Colonic mucosa (tissue), 4 donors: ENCODE measurements at places on chromosomes 11 and 22.

- DNase-seq: no peak
These were observed 6.2 kb upstream of the RANBP1 start for GRCh38 chr22:20109411-20110358.

DNA sequence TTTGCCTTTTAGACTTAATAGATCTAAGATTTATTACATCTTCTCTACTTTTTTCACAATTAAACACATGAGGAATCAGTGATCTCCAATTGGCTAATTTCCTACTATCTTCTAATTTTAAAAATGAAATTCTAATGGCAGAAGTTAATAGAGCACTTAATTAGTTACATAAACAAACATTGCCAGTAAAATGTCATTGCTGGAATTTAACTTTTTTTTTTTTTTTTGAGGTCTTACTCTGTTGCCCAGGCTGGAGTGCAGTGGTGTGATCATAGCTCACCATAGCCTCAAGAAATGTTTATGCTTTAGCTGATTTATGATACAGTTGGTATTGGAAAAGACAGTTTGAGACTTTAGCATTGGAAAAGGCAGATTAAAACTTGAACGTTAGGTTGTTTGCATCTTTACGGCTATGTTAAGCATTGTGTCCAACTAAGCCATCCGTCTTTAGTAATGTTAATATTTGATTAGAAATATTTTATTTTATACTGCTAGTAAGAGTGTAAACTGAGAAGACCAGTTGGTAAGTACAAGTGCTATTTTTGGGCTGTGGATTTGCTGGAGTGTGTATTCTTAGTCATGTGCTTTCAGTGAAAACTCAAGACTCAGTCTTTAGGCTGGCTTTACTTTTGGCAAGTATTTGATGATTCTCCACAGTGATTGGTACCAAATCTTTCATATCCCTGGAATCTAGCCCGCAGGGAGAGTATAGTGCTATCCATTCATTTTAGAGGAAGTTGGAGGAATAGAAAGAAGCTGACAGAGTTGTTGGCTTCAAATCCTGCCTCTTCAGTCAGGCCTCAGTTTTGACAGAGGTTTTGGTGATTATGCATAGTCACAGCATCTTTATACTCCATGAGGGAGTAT lies 4.5 kb downstream of the ANO5 start:
- no peak for DNase-seq

GRCh38 chr11:113574586-113574985 lies 99.4 kb upstream of the DRD2 start:
- no peak for DNase-seq

DNA sequence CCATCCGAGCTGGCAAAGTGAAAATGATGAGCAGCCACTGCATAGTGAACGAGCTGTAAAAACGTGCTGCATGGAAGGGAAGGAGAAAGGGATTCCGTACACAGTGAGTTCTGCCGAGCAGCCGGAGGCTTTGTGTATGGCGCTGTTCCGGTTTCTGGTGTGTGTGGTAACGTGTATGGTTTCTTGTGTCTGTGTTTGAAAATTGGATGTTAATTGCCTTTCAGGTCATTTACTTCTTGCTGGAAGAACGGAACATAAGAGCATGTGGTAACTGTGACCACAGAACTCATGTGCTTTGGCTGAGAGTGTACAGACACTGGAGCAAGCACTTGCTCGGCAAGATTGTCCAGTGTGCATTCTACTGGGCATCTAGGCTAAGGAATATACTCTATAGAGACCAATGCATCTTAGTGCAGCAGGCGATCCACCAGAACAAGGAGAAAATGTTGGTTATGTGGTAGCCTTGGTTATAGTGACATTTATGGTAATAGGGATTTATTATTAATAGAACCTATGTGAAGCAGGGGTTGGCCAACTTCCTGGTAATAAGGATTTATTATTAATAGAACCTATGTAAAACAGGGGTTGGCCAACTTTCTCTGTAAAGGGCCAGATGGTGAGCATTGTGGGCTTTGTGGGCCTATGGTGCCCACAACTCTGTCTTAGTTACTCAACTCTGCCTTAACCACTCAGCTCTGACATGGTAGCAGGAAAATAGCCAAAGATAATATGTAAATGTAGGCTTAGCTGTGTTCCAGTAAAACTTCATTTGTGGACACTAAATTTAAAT lies 49.2 kb downstream of the GRAMD1B start:
- DNase-seq: no peak

DNA sequence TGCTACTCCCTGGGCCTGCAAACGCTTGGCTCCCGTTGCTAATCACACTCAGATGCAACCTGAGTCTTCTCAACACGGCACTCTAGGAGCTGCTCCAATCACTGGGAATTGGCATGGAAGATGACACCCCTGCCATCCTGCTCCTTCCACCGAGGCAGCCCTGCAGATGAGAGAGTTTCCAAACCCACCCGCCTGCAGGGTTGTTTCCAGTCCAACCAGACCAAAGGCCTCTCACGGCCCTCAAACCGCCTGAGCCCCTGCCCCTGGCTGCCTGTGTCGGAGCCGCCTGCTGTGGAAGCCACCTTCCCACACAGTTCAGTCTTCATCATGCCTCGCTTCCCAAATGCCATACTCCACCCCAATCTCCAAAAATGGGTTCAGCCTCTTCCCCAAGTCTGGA lies 36.8 kb upstream of the TP53I11 start:
- DNase-seq: no peak

DNA sequence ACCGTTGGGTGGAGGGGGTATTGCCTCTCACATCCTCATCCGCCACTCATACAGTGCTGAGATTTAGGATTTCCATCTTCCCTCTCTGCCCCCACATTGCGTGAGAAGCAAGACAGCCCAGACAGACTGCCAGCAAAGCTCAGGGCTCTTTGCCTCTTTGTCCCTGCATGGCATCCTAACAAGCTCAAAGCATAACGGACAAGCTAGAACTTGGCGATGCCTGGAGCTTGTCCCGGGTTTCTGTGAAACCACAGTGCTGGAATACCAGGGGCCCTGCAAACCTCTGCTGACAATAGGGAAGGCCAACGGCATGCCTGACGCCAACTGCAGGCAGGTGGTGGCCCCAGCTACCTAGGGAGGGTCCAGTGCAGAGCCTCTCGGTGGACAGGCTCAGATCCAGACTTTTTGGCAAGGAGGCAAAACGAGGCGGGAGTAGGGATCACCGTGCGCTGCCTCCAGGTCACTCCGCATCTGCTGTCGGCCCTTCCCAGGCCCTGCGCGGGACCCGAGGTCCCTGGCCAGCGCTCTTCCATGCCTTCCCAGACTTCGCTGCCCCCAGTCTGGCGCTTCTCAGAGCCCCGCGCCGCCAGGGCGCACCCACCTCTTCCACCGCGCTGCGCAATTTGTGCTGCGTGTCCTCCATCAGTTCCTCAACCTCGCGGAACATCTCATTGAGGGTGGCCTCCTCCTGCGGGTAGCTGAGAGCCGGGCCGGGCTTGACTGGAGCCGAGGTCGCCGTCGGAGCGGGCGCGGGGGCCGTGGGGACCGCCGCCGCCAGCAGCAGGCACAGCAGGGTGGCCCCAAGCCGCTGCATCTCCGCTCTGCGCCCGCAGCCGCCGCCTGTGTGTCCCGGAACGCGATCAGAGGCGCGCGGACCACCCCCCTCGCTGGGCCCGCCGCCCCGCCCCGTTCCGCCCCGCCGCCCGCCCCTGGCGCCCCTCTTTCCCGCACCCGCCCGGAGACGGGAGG lies at the start of gene DKK3:
Gene DKK3, minus strand, starts transcription at position 858 of the 969 bp plus-strand sequence. Its CDS starts 44 bp downstream, at position 814.
- no peak for DNase-seq

DNA sequence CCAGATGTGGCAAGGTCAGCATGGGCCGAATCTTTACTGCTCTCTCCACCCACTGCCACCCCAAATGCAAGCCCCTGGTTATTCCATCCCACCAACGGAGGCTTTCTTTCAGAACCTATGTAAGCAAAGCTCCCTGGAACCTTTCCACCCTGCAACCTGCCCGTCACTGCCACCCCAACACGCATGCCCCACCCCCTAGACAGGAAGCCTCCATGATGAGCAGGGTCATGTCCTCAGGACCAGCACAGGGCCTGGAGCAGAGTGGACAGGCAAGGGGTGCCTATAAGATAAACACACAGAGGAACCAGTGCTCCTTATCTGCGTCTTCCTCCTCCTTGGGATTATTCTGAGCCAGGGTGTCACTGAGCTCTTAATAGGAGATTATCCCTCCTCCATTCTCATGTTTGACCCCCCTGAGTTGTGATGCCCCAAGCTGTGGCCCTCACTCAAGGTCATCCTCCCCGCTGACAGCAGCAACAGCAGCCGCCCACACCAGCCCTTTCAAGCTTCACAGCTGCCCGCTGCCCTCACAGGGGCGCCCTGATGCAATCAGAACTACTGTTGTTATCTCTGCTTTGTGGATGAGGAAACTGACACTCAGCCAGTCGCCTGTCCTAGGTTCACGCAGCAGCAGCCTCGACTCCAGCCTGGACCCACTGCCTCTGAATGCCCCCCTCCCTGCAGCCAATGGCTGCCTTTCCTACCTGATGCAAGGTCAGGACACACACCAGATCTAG lies 647.3 kb downstream of the TBC1D22A start:
- DNase-seq: no peak

- no peak for DNase-seq
These were observed 612 bp downstream of the ASPHD2 start for GRCh38 chr22:26429458-26430286.

DNA sequence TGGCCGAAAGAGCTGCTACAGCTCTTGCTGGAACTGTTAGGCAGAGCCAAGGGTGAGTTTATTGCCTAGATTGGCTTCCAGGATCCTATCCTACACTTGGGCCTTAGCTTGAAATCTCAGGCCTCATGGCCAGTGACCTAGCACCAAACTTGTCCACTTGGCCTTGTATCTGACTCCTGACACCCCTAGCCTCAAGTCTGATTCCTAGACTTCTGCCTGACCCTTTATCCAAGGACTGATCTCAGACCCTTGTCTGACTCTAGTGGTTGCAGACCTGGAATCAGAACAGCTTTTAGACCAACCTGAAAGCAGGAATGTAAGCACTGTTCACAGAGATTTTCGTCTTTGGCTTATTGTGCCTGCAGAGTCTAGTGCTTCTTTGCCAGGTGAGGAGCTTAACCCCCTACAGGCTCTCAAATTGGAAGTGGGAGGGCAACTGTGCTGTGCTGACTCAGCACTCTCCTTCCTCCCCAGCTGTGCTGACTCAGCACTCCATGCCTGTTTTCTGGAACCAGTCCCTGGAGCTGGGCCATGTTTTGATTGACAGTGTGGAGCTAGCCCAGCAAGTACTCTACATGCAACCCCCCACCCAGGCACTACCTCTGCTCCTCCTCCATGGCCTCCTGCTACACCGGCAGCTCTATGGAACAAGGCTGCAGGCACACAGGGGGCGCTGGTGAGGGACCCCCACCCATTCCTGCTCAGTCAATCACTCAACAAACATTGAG lies 35.1 kb downstream of the RRP8 start:
- DNase-seq: no peak

GRCh38 chr22:22397292-22397870 lies 111.2 kb downstream of the ZNF280B start:
- DNase-seq: no peak

DNA sequence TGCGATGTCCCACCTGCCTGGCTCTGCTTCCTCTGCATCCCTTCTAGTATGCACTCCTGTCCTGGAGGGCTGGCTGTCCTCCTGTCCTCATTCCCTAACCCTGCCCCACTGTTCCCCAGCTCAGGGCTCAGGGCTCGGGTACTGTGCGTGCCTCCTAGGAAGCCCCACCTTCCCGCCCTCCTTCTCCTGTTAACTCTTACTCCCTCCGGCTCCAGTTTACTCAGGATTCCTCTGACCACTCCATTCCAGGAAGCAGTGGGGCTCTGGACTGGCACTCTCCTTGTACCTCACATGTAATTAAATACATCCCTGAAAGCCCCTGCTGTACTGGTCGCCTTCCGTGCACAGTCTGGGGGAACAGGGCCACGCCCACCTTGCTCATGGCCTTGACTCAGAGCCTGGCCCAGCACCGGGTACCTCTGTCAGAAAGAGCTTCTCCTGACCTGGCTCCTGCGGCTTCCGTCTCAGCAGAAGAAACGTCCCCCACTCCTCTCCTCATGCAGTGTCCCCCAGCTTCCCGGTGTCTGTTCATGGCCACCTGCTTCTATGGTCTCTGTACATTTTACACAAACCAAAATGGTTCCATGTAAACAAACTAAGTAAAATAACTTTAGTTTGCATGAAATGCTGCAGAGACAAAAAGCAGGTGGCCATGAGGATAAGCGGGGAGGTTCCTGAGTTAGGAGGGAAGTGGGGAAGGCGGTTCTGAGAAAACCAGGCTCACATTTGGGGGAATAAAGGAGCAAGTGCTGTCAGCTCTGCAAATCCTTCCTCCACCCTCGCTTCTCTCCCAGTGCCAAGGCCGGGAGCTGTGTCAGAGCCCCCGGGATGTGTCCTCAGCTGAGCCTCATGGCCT lies 445.9 kb downstream of the BRD1 start:
- no peak for DNase-seq

DNA sequence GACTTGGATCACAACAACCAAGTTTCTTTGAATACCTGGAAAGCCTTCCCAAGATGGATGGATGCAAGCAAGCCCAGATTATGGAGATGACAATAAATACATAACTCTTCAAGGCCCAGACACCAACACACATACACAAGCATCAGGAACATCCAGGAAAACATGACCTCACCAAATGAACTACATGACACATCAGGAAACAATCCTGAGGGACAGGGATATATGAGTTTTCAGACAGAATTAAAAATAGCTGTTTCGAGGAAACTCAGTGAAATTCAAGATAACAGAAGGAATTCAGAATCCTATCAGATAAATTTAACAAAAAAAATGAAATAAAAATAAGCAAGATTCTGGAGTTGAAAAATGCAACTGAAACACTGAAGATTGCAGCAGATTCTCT lies 659.4 kb downstream of the METTL15 start:
- no peak for DNase-seq

GRCh38 chr22:40606306-40606705 lies 30.2 kb downstream of the MRTFA start:
- no peak for DNase-seq

DNA sequence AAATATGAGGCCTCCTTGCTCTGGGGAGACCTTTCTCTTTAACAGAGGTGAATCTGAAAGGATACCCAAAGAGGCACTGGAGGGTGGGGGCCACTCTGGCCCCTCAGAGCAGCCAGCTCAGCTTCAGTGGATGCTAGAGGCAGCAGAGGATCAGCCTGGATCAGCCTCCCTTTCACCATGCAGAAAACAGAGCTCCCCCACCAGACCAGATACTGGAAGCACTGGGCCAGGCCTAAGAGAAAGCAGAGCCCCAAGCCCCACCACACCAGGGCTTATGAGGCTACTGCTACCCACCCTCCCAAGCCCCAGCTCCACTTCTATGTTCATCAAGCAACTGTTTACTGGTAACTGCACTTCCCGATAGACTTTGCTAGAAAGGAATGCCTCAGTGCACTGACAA lies 4.0 kb upstream of the SLC43A3 start:
- no peak for DNase-seq

- DNase-seq: no peak
These were observed 973.2 kb downstream of the NTM start for GRCh38 chr11:132343445-132344175.

- DNase-seq: peak; percentile 28
These were observed 5.5 kb downstream of the UPK2 start for GRCh38 chr11:118961591-118961990.

- DNase-seq: peak; percentile 34
These were observed 37.5 kb upstream of the LYVE1 start for GRCh38 chr11:10605941-10606381.

DNA sequence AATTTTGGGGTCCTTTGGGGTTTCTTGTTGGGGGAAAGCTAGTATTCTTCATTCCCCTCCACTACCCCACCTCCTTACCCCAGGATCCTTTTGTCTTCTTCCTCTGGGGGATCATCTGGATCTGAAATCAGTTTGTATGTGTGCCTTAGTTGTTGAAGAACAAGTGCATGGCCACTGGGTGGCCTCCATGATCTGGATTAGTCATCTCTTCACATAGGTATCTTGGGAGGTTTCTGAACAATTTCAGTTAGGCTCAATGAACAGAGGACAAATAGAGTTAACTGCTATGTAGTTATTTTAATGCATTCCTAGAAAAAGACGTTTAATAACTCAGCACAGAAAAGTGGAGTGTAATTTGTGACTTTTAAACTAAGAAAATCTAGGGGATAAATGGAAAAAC lies 7.1 kb upstream of the VWA5A start:
- DNase-seq: no peak
